IMR-90 (cell line): ENCODE measurements at places on chromosomes 1 and 21. TPM values are rescaled to one million over a fixed set of nuclear protein-coding genes. Genes with fewer than 3 reads are reported as not detected.

DNA sequence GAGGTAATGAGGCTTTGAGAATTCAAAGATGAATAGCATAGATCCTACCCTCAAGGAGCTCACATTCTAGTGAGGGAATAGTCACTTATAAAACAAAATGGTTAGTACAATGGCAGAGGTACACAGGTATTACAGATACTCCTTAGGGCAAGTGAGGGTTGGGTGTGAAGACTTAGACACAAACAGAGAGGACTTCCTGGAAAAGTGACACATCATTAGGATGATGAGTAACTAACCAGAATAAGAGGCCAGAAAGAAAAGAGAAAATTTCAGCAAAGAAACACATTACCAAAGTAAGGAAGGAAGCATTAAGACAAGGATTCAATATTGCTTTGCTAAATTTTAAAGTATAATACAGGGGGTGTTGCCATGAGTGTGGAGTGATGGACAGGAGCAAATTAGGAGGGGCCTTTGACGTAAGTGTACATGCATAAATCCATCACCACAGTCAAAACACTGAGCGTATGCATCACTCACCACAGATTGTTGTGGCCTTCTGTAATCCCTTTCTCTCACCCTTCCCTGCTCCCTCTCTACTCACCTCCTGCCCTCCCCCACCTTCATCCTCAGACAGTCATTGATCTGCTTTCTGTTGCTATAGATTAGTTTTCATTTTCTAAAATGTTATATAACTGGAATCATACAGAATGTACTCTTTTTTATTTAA lies 7.9 kb downstream of the CD53 start:
- DNase-seq = no peak

DNA sequence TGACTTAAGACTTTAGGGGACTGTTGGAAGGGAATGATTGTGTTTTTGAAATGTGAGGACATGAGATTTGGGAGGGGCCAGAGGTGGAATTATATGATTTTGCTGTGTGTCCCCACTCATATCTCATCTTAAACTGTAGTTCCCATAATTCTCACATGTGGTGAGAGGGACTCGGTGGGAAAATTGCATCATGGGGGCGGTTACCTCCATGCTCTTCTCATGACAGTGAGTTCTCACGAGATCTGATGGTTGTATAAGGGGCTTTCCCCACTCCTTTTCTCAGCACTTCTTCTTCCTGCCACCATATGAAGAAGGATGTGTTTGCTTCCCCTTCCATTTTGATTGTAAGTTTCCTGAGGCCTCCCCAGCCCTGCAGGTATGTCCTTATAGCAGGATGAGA lies 35.0 kb upstream of the SCAF4 start:
- no peak for DNase-seq

OR2AK2 gene
- total RNA-seq = not detected in 2 replicates

DNA sequence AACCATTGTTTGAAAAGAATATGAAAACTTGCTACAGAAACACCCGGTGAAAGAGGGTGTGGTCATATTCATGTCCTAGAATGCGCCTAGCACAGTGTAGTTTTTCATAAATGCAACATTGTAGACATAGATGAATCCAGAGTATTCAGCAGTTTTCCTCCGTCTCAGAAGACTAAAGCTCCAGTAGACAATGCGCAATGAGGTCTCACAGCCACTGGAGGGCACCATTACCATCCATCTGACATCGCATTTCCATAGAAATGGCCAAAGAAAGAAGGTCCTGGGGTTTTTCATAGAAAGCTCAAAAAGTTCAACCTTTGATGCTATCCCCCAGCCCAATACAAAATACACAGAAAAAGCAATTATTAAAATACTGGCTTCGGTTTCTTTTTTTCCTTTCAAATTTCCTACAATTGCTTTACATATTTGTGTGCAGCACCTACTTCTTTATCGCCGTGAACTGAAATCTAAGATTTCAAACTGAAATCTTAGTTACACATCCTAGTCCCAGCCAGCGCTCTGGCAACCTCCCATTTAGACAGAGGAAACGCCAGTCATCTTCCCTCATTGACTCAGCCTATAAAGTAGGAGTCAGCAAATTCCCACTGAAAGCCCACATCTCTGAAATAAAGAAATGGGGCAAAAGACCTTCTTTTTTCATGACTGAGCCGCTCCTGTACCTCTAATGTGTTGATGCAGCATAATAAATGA lies 3.9 kb upstream of the CD58 start:
- peak; percentile 65 for DNase-seq

DNA sequence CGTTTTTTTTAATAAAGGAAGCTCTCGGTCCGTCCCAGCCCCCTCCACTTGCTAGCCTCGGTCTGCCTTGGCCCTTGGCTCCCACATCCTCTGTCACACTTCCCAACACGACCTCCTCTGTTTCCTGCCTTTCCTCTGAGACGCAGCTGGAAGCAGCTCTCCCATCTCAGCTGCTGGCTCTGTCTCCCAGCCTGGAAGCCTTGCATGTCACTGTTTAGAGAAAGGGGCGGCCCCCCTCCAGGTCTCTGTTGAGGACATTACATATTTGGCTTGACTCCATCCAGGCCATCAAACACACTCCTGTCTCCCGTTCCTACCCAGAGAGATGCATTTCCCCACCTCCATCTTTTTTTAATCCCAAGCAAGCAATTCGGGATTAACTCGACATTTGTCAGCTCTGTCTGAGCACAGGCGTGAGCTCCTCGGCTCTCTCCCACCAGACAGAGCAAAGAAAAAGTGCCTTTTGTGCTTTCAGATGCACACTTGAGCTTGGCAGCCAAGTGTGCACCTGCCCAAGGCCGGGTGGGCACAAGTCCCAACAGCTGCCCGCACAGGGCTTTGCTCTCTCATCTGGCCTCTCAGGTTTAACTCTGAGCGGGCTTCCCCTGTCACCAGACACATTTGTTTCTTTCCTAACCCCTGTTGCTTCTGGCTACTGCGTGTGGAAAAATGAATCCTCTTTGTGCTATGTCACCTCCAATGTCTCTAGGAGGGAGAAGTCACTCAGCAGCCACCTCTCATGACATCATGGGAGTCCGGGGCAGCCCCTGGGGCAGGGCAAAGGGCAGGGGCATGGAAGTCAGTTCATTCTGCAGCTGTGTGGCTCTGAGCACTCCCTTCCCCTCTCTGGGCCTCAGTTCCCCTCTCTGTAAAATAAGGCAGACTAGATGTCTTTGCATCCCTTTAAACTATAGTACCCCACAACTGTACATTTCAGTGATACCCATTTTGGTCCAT lies 108.3 kb downstream of the KCND3 start:
- no peak for DNase-seq

BCL2L15 gene
- total RNA-seq = under 0.01 TPM in 2 replicates

RNF186 gene
- not detected in 2 replicates for total RNA-seq

- DNase-seq = no peak
These were observed 74.0 kb downstream of the NPHP4 start for GRCh38 chr1:5918275-5918649.
